ENCODE measurements at places on chromosomes 1 and 21. TPM values are rescaled to one million over a fixed set of nuclear protein-coding genes. Genes with fewer than 3 reads are reported as not detected.

- DNase-seq: no peak
Measured at GRCh38 chr1:47417170-47418044, 1.3 kb downstream of the FOXE3 start.

- no peak for DNase-seq
Measured at GRCh38 chr1:41868241-41868998, 50.3 kb downstream of the HIVEP3 start.

GRCh38 chr1:173063171-173063570, 12.4 kb upstream of the TNFSF18 start:
- DNase-seq: no peak

DNA sequence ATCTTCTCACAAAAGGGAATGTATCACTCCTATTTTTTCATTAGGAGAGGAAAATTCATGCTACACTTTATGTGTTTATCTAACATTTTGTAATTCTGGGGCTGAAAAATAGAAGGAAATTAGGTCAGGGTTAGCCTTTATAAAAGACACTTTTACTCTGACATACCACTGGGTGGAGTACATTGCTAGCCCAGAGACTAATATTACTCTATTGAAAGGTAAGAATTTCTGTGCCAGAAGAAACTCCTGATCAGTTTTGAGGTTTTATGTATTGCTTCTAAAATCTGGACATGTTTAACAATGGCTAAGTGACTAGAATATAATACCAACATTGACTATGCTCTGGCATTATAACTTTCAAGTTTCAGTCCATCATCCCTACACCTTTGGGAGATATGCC, 724.6 kb downstream of the USP25 start:
- DNase-seq: no peak

DNA sequence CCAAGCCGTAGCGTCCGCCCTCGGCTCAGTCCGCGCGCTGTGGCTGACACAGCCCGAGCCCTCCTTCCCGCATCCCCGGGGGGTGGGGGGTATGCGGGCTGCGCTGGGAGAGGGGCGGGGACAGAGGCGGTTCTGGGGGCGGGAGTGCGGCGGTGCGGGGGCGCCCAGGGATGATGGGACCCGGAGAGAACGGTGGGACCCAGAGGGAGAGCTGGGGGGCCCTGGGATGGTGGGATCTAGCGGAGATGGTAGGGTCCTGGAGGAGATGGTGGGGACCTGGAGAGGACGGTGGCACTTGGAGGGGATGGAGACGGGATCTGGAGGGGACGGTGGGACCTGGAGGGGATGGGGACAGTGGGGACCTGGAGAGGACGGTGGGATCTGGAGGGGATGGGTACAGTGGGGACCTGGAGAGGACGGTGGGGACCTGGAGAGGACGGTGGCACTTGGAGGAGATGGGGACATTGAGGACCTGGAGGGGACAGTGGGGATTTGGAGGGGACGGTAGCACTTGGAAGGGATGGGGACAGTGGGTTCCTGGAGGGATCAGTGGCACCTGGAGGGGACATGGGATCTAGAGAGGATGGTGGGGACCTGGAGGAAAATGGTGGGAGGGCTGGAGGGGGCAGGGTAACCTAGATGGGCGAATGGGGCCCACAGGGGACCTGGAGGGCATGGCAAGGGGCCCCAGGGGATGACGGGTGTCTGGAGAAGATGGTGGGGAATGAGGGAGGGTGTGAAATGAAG, 477 bp downstream of the SNAP47 start:
- DNase-seq: no peak

DNA sequence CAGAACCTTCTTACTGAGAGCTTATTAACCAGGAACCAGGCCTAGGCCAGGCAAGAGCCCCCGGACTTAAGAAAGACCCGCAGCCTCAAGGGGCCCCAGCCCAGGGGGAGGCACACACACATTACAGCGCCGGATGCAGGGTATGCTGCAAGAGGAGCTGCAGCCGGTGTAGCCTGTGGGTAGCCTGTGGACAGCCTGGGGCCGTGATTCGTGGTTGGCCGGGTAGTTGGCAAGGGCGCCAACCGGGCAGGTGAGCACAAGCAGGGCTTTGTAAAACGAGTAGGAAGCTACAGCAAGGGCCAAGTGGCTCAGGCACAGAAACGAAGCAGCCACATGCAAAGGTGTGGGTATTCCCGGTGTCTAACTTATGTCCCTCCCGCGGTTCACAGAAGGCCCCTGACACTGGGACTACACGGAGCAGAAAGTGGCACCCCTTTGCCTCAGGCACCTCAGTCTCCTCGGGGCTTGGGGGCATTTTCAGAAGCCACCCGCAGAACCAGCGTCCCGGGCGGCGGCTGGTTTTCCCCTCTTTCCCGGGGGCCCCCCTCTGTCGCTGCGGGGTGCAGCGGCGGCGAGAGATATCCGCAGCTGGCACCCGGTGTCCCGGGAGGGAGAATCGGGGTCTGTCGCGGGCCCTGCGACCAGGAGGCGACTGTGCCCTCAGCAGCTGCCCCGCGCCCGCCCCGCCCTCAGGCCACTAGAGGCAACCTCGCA, 40.8 kb downstream of the KIAA1614 start:
- DNase-seq: no peak

GRCh38 chr1:157956732-157957131, 36.7 kb upstream of the KIRREL1 start:
- no peak for DNase-seq

DNA sequence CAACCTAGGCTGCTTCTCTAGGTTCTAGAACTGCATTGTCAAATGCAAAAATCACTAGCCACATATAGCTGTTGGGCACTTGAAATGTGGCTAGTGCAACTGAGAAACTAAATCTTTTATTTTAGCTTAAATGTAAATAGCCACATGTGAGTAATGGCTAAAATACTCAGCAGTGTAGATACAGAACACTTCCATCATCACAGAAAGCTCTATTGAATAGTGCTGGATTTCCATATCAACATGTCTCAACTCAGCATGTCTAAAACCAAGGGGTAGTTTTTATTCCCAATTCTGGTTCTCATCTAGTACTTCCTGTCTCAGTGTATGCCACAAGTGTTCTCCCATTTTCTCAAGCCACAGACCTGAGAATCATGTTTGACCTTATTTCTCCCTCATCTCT, 7.5 kb upstream of the TP53BP2 start:
- DNase-seq: no peak

DNA sequence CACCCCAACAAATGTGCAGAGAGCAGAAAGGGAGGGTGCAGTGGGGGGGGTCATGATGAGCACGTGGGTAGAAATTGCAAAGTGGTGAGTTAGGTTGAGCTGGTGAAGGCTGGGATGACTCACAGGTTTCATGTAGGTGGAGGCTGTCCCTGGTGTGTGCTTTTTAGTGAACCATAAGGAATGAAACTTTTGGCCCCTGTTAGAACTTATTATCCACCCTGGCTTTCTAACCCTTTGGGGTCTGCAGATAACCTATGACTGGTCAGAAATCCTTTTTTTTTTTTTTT, 46.9 kb downstream of the DOP1B start:
- DNase-seq: no peak

DNA sequence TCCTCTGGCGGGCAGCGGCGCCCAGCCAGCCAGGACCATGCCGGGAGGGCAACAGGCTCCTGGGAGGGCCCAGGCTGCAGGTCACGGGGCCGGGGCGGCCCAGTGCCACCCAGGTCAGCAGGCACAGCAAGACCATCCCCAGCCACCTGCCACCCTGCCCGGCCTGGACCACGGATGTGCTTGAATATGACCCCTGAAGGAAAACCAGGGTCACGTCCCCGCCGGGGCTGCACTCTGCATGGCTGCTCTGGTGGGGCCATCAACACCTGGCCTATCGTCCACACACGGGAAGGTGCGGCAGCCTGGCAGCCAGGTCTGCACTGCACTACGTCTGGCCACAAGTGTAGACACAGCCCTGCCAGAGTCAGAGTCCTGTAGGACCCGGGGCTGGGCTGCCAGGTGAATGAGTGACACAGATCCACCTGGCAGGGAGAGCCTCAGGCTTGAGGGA, 6.9 kb downstream of the WNT9A start:
- no peak for DNase-seq

GRCh38 chr1:212281590-212281989, 3.6 kb upstream of the PPP2R5A start:
- no peak for DNase-seq

- DNase-seq: no peak
Measured at GRCh38 chr1:36557041-36558000, 74.6 kb upstream of the CSF3R start.

- no peak for DNase-seq
Measured at GRCh38 chr1:14994841-14995437, 158.6 kb upstream of the TMEM51 start.

GRCh38 chr1:233442026-233442780, 114.7 kb downstream of the MAP3K21 start:
- DNase-seq: no peak

GRCh38 chr1:62304515-62304914, 14.7 kb downstream of the KANK4 start:
- no peak for DNase-seq

GRCh38 chr1:36067871-36068270, 16.0 kb upstream of the TEKT2 start:
- DNase-seq: no peak

- no peak for DNase-seq
Measured at GRCh38 chr1:200062143-200062542, 34.6 kb downstream of the NR5A2 start.

DNA sequence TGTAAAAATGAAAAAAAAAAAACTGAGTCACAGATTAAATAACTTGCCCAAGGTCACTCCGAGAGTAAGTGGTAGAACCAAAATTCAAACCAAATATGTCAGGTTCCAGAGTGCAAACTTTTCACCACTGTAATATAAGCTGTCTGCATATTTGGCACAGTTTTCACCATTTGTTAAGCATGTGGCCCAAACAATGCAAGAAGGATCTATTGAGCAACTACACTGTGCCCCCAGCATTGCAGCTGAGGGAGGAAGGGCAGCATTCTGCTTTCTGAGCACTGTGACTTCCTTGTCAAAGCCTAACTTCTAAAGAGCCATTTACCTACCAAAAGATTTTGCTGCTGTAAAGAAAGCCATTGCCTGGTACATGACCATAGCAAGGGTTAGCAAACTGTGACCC, 133.4 kb downstream of the SYT2 start:
- DNase-seq: no peak

- no peak for DNase-seq
Measured at GRCh38 chr1:45172764-45173163, 33.6 kb downstream of the ZSWIM5 start.

Gene LCE6A
- total RNA-seq: not detected

Gene KIF17
- total RNA-seq: 0.59 TPM

Gene RGS7
- 1.0 TPM for total RNA-seq

Gene BRINP3
- total RNA-seq: 0.21 TPM

Gene APH1A
- total RNA-seq: 94.4 TPM

Gene PRR9
- total RNA-seq: not detected

Gene AGRN
- total RNA-seq: 10.9 TPM

Gene SH3GLB1
- 37.7 TPM for total RNA-seq

Gene SPRR1A
- total RNA-seq: not detected
